ENCODE measurements at places on chromosomes 7 and 10. TPM values are rescaled to one million over a fixed set of nuclear protein-coding genes. Genes with fewer than 3 reads are reported as not detected.
A peak's percentile ranks its signal among the peaks of the same experiment; 100 is the strongest.

DNA sequence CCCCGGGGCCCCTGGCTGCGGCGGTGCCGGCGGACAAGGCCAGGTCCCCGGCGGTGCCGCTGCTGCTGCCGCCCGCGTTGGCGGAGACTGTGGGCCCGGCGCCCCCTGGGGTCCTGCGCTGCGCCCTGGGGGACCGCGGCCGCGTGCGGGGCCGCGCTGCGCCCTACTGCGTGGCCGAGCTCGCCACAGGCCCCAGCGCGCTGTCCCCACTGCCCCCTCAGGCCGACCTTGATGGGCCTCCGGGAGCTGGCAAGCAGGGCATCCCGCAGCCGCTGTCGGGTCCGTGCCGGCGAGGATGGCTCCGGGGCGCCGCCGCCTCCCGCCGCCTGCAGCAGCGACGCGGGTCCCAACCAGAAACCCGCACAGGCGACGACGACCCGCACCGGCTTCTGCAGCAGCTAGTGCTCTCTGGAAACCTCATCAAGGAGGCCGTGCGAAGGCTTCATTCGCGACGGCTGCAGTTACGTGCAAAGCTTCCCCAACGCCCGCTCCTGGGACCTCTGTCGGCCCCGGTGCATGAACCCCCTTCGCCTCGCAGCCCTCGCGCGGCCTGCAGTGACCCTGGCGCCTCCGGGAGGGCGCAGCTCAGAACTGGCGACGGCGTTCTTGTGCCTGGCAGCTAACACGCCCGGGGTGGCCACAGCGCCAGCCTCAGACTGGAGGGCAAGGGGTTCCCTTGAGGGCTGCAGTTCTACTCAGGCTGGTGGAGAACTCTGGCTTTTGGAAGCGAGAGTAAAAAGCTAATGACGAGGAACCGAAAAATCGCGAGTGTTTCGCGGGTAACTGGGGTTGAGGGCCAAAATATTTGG lies 804 bp downstream of the FRAT1 start:
- DNase-seq: no peak

- DNase-seq: peak; percentile 41
Observed at GRCh38 chr10:16952080-16952479, 134.9 kb upstream of the RSU1 start.

Gene TEX47
- total RNA-seq: not detected

DNA sequence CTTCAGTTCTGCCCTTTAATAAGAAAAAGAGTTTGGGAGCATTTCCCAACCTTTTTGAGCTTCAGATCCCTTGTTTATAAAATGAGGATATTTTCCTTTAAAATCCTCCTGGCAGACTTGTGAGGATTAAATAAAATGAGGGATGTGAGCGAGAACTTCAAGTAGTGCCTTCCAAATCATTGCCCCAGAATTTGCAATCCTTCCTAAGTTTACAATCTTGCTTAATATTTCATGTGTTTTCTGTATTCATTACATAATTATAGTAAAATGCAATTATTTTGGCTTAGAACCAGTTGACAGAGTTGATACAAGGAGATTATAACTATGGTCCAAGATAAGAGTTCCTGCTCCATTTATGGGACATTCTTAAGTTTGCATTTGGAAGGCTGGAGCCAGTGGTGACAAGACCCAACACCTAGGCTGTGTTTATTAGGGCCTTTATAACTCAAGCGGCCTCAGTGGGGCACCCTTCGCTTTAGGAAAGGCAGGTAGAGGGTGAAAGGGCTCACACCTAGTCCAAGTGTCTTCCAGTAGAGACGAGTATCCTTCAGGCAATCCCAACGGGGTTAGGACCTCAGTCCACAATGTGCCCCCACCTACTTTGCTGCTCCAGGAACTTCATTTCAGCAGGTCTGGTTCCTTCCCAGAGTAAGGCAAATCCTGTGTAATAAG lies 317.5 kb downstream of the WDR11 start:
- DNase-seq: no peak

- DNase-seq: no peak
Observed at GRCh38 chr7:82347808-82348207, 95.8 kb downstream of the CACNA2D1 start.

GRCh38 chr10:70655316-70655715 lies 17.0 kb upstream of the ADAMTS14 start:
- DNase-seq: no peak

- no peak for DNase-seq
Observed at GRCh38 chr7:122305475-122306319, 1.1 kb upstream of the FEZF1 start.

GRCh38 chr10:25522946-25523608 lies 348.3 kb downstream of the GPR158 start:
- DNase-seq: no peak

DNA sequence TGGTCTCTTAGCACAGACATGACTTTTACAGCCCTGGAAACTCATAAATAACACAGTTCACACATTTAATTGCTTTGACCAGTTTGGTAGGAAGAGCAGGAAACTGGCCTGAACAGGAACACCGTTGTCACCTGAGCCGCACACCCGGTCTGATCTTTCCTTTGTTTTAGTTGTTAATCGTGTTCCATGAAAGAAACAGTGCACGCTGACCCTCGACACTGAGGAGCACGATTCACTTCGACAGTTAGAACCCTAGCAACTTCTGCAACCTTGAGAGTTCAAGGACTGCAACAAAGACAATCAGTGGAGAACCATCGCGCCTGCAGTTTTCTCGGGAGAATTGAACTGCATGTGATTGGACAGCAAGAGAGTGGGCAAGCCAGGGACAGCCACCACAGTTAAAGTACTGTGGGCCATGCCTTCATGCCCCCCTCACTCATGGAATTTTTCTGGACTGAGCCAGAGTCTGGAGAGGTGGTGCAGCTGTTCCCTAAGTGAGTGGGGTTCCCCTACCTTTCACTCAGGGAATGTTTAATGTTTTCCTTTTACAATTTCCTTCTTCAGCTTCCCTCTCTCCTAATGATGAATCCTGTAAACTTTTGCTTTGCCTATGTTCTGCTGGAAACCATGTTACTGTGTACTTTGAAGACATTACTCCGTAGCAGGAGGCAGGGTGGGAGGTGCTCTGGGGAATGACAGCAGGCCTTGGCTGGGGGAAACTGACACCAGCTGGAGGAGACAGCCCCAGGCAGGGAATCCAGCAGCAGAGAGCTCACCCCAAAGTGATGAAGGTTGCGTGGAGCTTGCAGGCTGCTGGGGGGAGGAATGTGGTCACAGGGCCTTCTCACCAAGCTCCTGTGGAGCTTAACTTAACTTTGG lies 198.7 kb downstream of the ZNF438 start:
- DNase-seq: no peak

GRCh38 chr7:92698237-92698841 lies 108.1 kb upstream of the FAM133B start:
- peak; percentile 81 for DNase-seq

Gene ZMIZ2
- total RNA-seq: 10.3 TPM

Measured in pulmonary artery endothelial cell (primary cell).